ENCODE measurements at places on chromosomes 7 and 10.

DNA sequence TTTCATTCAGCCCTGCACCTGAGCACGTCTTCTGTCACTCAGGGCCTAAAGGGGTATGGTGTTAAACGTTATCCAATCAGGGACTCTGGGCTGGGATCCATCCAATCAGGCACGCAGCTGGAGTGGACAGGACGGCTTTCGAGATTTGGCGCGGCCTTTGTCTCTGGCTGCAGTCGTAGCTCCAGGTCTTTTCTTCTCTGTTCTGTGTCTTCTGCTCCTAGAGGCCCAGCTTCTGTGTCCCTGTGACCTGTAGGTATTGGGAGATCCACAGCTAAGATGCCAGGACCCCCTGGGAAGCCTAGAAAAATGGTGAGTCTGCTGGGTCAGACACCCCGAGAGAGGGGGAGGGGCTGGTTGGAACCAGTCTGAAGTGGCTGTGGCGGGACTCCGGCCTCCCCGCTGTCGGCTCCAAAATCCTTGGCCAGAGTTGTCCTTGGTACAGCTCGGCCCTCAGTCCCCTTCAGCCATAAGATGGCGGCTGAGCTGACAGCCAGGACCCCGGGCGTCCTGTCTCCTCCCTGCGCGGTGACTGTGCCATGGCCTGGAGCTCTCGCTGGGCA is 11.7 kb upstream of the ZNF680 start:
- DNase-seq: no peak

DNA sequence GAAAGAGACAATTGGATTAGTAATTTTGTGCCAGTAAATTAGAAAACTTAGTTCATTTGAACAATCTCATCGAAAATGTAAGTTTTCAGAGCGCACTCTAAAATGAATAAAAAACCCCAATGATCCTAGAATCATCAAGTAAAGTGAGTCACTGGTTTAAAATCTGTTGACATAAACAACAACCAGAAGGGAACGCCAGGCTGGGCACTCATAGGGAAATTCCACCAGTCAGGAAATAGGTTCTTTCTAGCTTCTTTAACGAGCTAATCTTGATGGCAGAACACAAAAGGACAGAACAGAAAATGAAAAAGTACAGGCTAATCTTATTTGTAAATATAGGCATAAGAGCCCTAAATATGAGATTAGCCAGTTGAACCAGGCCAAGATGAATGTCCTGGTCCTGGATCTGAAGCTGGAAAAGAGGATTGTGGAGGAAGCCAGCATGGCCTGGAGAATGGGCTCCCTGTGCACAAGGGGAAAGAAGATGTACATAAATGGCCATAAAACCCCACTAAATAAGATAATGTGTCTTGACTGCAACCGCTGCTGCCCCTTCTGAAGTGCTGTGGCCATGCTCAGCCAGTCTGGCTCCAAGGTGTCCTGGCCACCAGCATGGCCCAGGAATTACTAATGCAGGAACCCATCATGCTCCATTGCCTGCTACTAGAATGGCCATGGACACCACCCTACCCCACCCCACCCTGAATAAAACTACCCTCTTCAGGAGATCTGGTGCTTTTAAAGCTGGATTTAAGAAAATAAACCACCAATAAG is 114.0 kb downstream of the WDFY4 start:
- DNase-seq: no peak

- DNase-seq: no peak
Observed at GRCh38 chr10:88150339-88150738, 286.9 kb downstream of the PTEN start.

- DNase-seq: no peak
Observed at GRCh38 chr7:130734815-130735716, 1.1 kb upstream of the KLF14 start.

GRCh38 chr10:77360835-77361234 is 276.8 kb downstream of the KCNMA1 start:
- no peak for DNase-seq

DNA sequence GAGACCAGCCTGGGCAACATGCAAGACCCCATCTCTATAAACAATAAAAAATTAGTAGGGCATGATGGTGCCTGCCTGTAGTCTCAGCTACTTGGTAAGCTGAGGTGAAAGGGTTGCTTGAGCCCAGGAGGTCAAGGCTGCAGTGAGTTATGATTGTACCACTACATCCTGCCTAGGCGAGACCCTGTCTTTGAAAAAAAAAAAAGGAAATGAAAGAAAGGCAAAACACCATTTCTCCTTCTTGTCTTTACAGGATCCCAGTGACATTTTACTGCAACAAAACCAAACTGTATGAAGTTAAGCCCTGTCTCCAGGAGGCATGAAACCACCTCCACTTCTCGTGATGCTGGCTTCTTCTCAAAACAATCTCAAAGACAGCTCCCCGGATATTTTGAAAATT is 29.9 kb upstream of the PBLD start:
- DNase-seq: no peak

GRCh38 chr10:130000918-130001317 is 36.8 kb upstream of the EBF3 start:
- no peak for DNase-seq

GRCh38 chr7:132450188-132450587 is 126.1 kb downstream of the PLXNA4 start:
- no peak for DNase-seq

- no peak for DNase-seq
Observed at GRCh38 chr10:130244031-130244927, 108.1 kb downstream of the GLRX3 start.

DNA sequence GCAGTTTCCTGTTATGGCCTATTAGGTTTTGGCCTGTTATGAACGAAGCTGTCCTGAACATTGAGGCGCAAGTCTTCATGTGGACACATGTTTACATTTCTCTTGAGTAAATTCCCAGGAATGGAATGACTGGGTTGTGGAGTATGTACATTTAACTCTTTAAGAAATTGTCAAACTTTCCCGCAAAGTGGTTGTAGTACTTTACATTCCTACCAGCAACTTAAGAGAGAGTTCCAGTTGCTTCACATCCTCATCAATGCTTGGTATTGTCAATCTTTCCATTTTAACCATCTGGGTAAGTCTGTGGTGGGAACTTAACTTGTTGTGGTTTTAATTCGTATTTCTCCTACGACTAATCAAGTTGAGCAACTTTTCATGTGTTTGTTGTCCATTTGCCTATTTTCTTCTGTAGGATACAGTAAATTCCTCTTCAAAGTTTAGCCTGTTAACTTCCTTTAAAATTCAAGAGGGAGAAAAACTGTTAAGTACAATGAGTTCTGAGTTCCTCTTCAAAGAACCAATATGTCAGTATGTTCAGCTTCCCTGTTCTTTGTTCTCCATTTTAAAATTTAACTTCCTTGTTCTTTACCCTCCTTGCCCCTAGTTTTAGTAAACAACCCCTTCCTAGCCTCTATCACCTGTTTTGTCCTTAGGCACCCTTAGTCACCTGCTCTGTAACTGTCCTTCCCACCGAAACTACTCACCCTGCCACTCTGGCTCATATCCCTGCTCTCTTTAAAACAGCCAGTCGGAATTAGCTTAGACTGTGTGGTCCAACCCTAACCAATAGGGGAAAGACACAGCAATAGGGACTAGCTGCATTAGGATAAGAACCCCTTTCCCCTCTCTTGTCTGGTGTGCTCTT is 74.0 kb downstream of the FAM241B start:
- no peak for DNase-seq

DNA sequence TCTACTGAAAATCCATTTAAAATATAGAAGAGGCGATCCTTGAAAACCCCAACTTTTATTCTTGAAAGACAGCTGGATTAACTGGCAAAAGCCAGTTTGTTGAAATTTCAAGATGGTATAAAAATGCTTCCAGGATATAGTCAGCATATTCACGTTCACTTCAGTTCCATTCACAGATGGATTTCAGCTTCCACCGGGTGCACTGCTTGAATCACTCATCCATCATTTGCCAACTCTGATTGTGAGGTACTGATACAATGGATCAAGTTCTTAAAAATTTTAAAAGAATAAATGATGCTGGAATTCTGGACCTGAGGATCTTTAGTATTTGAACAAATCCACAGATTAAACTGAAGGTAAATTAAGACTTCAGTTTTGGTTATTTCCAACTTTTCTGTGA is 2.4 kb downstream of the PURB start:
- DNase-seq: no peak

GRCh38 chr7:28397141-28397540 is 15.2 kb upstream of the CREB5 start:
- DNase-seq: no peak

- no peak for DNase-seq
Observed at GRCh38 chr10:5830629-5831445, 17.6 kb upstream of the GDI2 start.

DNA sequence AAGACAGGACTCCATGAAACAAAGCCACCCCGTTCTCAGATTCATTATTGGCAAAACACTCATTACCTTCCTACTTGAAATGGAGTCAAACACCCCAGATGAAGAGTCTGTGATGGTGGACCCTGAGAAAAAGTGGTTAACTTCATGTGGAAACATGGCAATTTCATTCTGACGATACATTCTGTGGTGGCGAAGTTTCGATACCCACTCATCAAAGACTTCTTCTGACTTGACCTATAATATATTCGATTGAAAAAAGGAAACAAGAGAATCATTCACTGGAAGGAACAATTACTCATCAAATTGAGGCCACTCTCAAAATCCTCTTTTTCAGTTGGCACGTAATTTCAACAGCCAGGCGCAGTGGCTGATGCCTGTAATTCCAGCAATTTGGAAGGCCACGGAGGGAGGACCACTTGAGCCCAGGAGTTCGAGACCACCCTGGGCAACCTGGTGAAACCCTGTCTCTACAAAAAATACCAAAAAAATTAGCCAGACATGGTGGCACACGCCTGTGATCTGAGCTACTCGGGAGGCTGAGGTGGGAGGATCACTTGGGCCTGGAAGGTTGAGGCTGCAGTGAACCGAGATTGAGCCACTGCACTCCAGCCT is 108.8 kb upstream of the GSDME start:
- DNase-seq: no peak

GRCh38 chr7:82740246-82740848 is 296.8 kb upstream of the CACNA2D1 start:
- no peak for DNase-seq

DNA sequence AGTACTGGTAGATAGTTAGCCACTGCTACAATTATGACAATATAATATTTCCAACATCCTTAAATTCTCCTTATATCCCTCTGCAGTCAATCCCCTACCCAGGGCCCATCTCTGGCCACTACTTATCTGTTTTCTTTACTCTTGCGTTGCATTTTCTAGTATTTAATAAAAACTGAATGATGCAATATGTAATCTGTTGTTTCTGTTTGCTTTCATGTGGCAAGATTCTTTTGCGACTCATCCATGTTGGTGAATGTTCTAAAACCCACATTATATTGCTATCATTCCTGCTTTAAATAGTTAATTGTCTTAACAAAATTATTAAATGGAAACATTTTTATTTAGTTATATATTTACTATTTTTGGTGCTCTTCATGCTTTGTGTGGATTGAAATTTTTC is 338.5 kb downstream of the MDFIC start:
- DNase-seq: no peak

DNA sequence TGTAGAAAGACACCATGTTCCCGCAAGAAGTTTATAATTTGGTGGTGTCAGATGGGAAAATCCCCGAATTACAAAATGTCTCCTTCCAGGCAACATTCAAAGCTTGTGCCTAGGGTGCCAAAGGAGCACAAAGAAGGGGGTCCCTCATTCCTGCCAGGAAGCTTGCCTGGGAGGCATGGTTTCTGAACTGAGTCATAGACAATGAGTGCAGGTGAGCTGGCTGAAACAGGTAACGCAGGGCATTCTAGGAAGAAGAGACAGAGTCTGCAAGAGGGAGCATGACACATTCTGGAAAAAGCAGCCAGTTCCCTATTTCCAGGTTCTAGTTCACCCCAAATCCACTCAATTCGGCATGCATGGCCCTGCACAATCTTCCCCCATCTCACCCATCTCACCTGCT is 11.9 kb upstream of the CALU start:
- DNase-seq: no peak

GRCh38 chr7:147069771-147070170 is 953.2 kb downstream of the CNTNAP2 start:
- no peak for DNase-seq

GRCh38 chr7:158805937-158806336 is 23.4 kb downstream of the ESYT2 start:
- no peak for DNase-seq

- no peak for DNase-seq
Observed at GRCh38 chr7:105249216-105249615, 139.5 kb downstream of the SRPK2 start.

DNA sequence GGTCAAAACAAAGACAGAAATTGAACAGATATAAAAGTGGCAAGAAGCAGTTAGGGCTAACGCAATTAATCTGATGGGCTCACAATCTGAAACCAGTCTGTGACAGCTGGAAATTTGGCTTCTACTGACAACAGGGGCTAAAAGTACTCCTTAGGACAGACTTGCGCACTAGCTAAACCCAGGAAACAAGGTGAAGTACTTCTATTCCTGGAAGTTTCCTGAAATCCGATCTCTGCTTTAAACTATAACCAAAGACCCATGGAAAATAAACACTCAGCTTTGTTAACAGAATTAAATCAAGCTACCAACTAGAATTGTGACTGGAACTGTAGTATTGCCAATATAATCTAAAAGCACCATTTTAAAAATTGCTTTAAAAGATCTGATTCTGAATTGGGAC is 520.2 kb upstream of the ZWINT start:
- no peak for DNase-seq

- peak; percentile 23 for DNase-seq
Observed at GRCh38 chr7:141649865-141650634, 51.9 kb downstream of the DENND11 start.

- DNase-seq: no peak
Observed at GRCh38 chr7:131945313-131945911, 389.0 kb upstream of the PODXL start.

DNA sequence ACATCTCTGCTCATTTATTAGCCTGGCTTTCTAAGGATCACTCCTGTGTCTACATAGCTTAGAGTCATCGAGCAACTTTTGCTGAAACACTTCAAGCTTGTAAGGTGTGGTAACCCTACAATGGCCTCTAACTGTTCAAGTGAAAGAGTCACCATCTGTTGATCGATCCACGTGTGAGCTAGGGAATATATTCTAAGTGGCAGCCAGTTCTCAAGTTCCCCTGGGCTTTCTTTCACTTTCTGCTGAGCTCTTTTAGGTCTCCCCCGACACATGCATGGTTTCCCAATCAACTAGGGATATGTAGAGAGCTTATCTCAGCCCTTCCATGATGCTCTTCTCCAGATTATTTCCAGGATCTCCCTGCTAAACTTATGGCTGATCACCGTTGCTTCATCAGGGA is 15.5 kb downstream of the AOAH start:
- DNase-seq: no peak

- DNase-seq: no peak
Observed at GRCh38 chr7:155586843-155587440, 40.6 kb upstream of the CNPY1 start.
